Activated CD4-positive, CD25-positive, alpha-beta regulatory T cell treated with anti-CD3 and anti-CD28 coated beads, Interleukin-2, amount 50 U/mL, for 72 hours (primary cell): ENCODE measurements at places on chromosomes 11 and 22.

DNA sequence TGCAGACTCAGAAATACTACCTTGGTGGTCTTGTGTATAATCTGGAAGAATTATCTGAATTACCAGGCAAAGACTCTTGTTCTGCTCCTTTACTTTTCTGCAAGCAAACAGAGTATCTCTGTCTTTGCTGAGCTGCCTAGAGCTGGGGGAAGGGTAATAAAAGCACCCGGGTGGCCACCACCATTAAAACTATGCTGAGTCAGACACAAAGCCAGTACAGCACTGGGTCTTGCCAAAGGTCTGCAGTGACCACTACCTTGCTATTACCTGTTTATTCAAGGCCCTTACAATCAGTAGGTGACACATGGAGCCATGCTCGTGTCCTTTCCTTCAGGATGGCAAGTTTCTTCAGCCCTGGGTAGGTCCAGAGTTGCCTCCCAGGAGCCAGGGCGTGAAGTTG lies 420.6 kb upstream of the CNTN5 start:
- no peak for DNase-seq

- DNase-seq: no peak
Observed at GRCh38 chr11:7246179-7246578, 5.5 kb upstream of the SYT9 start.

DNA sequence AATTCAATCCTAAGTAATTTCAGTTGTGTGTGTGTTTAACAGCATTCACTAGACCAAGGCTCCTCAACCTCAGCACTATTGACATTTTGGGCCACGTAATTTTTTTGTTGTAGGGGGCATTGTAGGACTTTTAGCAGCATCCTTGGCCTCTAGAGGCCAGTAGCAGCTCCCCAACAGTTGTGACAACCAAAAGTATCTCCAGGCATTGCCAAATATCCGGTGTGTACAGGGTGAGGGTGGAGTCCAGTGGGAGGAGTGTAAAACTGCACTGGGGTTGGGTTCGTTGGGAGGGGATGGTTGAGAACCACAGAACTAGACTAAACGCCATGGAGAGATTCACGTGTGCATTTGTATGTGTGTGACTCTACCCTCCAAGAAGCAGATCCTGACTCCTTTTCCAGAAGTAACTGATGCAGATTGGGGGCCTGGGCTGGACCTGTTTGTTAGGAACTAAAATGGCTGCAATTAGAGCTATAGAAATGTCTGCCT lies 5.9 kb upstream of the PHF21A start:
- no peak for DNase-seq

- DNase-seq: peak; percentile 63
Observed at GRCh38 chr22:37498289-37498909, 12.2 kb upstream of the MFNG start.

GRCh38 chr11:107821199-107821927 lies 37.2 kb downstream of the SLC35F2 start:
- DNase-seq: no peak

- DNase-seq: no peak
Observed at GRCh38 chr11:80512491-80512890, 1071.7 kb upstream of the TENM4 start.

- DNase-seq: no peak
Observed at GRCh38 chr22:41983513-41984405, 14.5 kb downstream of the SEPTIN3 start.

DNA sequence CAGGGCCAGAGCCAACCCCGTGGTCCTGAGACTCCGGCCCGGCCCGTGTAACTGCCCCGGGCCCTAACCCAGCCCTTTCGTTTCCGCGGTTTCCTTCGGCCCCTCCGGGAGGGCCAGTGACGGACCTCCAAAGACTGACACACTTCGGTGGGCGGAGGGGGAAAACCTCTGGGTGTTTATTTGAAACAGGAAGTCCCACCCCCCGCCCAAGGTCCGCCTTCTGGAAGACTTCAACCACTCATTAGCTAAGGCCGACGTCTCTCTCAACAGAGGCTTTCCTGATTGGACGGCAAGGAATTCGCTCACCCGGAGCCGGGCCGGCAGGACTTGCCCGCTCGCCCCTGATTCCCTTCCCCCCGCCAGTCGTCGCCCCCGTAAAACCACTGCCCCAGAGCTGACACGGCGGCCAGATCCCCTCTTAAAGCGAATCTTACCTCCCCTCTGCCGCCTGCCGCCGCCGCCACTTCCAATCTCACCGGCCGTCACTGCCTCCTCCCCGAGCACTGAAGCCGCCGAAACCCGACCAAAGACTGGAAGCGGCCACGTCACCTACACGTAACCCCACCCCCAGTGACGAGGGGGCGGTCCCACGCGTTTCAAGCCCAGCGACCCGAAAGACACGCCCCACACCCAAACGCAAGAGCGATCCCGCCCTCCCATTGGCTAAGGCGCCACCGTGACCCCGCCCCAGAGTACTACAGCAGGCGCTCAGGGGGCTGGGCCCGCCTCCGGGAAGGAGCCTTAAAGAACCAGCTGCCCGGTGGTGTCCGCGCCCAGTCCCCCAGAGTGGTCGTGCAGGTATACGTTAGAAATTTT lies at the start of gene STX5:
Gene STX5, minus strand, starts transcription at position 532 of the 816 bp plus-strand sequence. CDS start 808 bp downstream, outside the sequence.
- DNase-seq: peak; percentile 99

GRCh38 chr11:110982214-110982613 lies 263.3 kb upstream of the POU2AF2 start:
- DNase-seq: no peak

- DNase-seq: no peak
Observed at GRCh38 chr22:45207981-45208664, 32.6 kb downstream of the KIAA0930 start.

- peak; percentile 83 for DNase-seq
Observed at GRCh38 chr11:1882265-1883238, 9.1 kb downstream of the PRR33 start.

- no peak for DNase-seq
Observed at GRCh38 chr22:45045208-45045607, 35.4 kb upstream of the PHF21B start.
